ENCODE measurements at places on chromosomes 16 and 17. TPM values are rescaled to one million over a fixed set of nuclear protein-coding genes. Genes with fewer than 3 reads are reported as not detected.
A peak's percentile ranks its signal among the peaks of the same experiment; 100 is the strongest.

GRCh38 chr17:67238991-67239390 is 6.0 kb downstream of the HELZ start:
- no peak overlapping the region for H3K4me3 ChIP-seq
- no peaks in the 10 kb centered on the region for H3K27me3 ChIP-seq
- H3K4me1 ChIP-seq: no peaks in the 10 kb centered on the region
- no peak overlapping the region for H3K27ac ChIP-seq

GRCh38 chr17:62112229-62112628 is 47.2 kb upstream of the MED13 start:
- no peaks in the 10 kb centered on the region for H3K27me3 ChIP-seq
- DNase-seq: no peak
- no peak overlapping the region for H3K27ac ChIP-seq
- no peak overlapping the region for H3K4me3 ChIP-seq
- H3K36me3 ChIP-seq: no peaks in the 10 kb centered on the region

- H3K36me3 ChIP-seq: no peaks in the 10 kb centered on the region
- peaks cover 3% of the 10 kb centered on the region for H3K4me1 ChIP-seq
- DNase-seq: no peak
- peak overlapping the region; percentile 73 for H3K4me3 ChIP-seq
These were observed 880 bp downstream of the SARM1 start for GRCh38 chr17:28372203-28372944.

DNA sequence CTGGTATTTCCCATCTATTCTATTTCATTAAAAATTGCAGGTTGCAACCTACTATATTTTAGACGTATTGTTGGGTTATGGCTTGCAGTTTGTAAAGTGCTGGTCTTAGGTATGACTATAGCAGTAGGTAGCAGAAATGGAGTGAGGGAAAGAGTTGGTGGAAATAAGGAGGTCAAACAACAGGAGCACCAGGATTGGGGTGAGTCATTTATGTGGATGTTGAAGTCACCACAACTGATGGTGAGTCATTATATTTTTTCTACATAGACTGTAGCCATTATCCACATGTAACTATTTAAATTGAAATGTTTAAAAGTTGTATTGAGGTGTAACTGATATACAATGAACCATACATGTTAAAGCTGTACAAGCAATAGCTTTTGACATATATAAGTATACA is 25.0 kb upstream of the HS3ST3A1 start:
- no peaks in the 10 kb centered on the region for H3K36me3 ChIP-seq
- no peak overlapping the region for H3K4me3 ChIP-seq
- H3K27me3 ChIP-seq: no peaks in the 10 kb centered on the region
- H3K27ac ChIP-seq: no peak overlapping the region
- DNase-seq: no peak
- H3K4me1 ChIP-seq: no peaks in the 10 kb centered on the region

- H3K4me1 ChIP-seq: peaks cover 24% of the 10 kb centered on the region
- H3K4me3 ChIP-seq: no peak overlapping the region
- H3K27me3 ChIP-seq: peaks cover 2% of the 10 kb centered on the region
- no peak overlapping the region for H3K27ac ChIP-seq
These were observed 41.6 kb upstream of the GSE1 start for GRCh38 chr16:85571563-85571812.

GRCh38 chr17:80353718-80354275 is 61.2 kb upstream of the ENDOV start:
- DNase-seq: no peak
- no peak overlapping the region for H3K27ac ChIP-seq
- H3K4me1 ChIP-seq: no peaks in the 10 kb centered on the region
- no peaks in the 10 kb centered on the region for H3K27me3 ChIP-seq

DNA sequence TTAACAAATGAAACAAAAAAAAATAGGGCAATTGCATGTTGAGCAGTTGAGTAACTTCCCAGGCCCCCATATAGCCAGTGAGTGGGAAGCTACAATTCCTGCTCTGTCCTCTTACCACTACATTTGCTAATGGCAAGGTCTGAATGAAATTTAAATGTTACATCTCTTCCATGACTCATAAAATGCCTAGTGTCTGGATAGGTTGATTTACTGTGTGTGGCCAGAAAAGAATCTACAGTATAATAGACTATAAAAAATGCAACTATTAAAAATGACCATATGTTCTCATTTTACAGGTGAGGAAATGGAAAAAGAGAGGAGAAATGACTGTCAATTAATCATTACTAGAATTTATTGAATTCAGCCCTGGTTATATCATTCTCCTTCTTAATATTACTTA is 1199.3 kb downstream of the CDH11 start:
- no peak overlapping the region for H3K27ac ChIP-seq
- H3K4me3 ChIP-seq: no peak overlapping the region
- DNase-seq: no peak
- H3K27me3 ChIP-seq: no peaks in the 10 kb centered on the region
- no peaks in the 10 kb centered on the region for H3K36me3 ChIP-seq
- H3K4me1 ChIP-seq: peaks cover 4% of the 10 kb centered on the region

DNA sequence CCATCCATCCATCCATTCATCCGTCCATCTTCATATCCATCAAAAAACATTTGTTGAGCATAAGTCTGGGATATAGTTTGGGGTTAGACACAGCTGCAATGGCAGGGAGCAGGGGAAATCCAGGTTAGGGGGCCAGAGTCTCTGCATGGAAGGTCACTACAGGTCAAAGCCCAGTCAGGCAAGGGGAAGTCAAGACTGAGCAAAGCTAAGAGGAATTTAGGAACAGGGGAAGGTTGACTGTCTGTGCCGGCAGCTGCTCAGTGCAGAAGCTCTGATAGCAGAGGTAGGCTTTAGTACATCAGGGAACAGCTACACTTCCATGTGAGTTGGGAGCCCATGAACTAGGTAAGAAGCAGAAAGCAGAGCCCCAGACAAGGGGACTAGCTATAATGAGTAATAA is 68.1 kb downstream of the IRF8 start:
- H3K4me1 ChIP-seq: no peaks in the 10 kb centered on the region

- no peak overlapping the region for H3K4me3 ChIP-seq
- no peaks in the 10 kb centered on the region for H3K27me3 ChIP-seq
- no peak overlapping the region for H3K27ac ChIP-seq
- DNase-seq: no peak
These were observed 11.9 kb downstream of the C16orf86 start for GRCh38 chr16:67678354-67679023.

DNA sequence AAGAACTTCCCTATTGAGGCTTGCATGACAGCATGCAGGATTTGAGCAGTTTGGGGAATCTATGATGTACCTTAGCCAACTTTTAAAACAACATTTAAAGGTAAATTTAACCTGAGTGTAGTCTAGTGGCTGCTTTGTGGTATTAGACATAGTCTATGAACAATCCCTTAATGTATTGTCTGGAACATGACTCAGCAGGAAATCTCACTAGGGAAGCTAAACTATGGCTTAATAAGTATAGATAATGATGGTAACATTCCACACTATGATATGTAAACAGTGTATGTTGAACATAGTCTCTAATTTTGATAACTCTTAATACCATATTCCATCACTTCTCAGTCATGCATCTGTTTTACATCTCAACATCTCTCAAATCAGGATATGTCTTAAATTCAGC is 52.1 kb upstream of the SLC12A3 start:
- H3K27me3 ChIP-seq: no peaks in the 10 kb centered on the region
- DNase-seq: no peak
- no peak overlapping the region for H3K27ac ChIP-seq
- no peak overlapping the region for H3K4me3 ChIP-seq
- H3K36me3 ChIP-seq: no peaks in the 10 kb centered on the region
- H3K4me1 ChIP-seq: no peaks in the 10 kb centered on the region

GRCh38 chr16:27447301-27447700 is 45.3 kb downstream of the IL21R start:
- H3K27me3 ChIP-seq: no peaks in the 10 kb centered on the region
- H3K27ac ChIP-seq: no peak overlapping the region
- no peak overlapping the region for H3K4me3 ChIP-seq
- H3K4me1 ChIP-seq: no peaks in the 10 kb centered on the region
- no peak for DNase-seq
- no peaks in the 10 kb centered on the region for H3K36me3 ChIP-seq

GRCh38 chr16:47358816-47359215 is 102.0 kb downstream of the ITFG1 start:
- H3K27ac ChIP-seq: no peak overlapping the region
- H3K4me3 ChIP-seq: no peak overlapping the region
- H3K36me3 ChIP-seq: no peaks in the 10 kb centered on the region
- no peaks in the 10 kb centered on the region for H3K27me3 ChIP-seq
- no peak for DNase-seq

GRCh38 chr16:22198547-22199293 is 7.4 kb upstream of the EEF2K start:
- H3K27ac ChIP-seq: no peak overlapping the region
- no peaks in the 10 kb centered on the region for H3K27me3 ChIP-seq
- H3K36me3 ChIP-seq: no peaks in the 10 kb centered on the region
- DNase-seq: no peak
- no peaks in the 10 kb centered on the region for H3K4me1 ChIP-seq
- H3K4me3 ChIP-seq: no peak overlapping the region

DNA sequence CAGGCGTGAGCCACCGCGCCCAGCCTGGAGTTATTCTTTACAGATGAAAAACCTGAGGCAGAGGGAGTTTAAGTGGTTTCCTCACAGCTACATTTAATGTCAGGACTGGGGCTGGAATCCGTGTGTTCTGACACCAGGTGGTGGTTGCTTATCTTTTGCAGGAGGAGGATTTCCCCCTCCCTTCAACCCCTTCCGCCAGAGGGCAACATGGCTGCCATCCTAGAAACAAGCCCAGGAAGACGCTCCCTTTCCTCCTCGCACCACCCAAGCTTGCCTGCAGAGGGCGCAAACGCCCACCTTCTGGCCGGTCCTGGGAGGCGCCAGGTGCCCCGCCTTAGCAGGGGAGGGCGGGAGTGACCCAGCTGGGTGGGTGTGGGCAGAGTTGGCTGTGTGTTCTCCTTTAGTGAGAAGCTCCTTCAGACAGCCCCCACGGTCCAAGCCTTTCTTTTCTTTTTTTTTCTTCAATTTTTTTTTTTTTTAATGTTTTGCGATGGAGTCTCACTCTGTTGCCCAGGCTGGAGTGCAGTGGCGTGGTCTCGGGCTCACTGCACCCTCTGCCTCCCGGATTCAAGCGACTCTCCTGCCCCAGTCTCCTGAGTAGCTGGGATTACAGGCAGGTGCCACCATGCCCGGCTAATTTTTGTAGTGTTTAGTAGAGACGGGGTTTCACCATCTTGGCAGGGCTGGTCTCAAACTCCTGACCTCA is 9.9 kb upstream of the RAP1GAP2 start:
- H3K4me1 ChIP-seq: no peaks in the 10 kb centered on the region
- H3K36me3 ChIP-seq: no peaks in the 10 kb centered on the region
- peak; percentile 100 for DNase-seq
- no peak overlapping the region for H3K4me3 ChIP-seq
- H3K27me3 ChIP-seq: no peaks in the 10 kb centered on the region

- no peaks in the 10 kb centered on the region for H3K36me3 ChIP-seq
- no peak overlapping the region for H3K4me3 ChIP-seq
- peaks cover 2% of the 10 kb centered on the region for H3K4me1 ChIP-seq
- no peak for DNase-seq
- H3K27me3 ChIP-seq: no peaks in the 10 kb centered on the region
These were observed 16.9 kb downstream of the HASPIN start for GRCh38 chr17:3740611-3741073.

DNA sequence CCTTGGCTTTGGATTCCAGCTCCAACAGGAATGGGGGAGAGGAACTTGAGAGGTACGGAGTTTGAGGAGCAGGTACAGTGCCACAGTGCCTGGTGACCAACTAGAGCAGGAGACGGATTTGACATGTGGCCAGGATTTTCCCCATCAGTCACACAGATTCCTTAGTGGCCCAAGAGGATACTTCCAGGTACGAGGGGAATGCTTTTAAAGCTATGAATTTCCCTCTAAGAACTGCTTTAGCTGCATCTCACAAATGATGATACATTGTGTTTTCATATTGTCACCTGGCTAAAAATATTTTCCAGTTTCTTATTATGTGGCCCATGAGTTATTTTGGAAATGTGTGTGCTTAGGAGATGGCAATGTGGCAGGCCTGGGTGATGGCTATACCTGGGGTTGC is 98.3 kb downstream of the ABCC6 start:
- H3K4me3 ChIP-seq: no peak overlapping the region
- no peaks in the 10 kb centered on the region for H3K27me3 ChIP-seq
- peaks cover 7% of the 10 kb centered on the region for H3K36me3 ChIP-seq
- DNase-seq: no peak
- no peak overlapping the region for H3K27ac ChIP-seq

- no peaks in the 10 kb centered on the region for H3K27me3 ChIP-seq
- peak; percentile 99 for DNase-seq
- peaks cover 12% of the 10 kb centered on the region for H3K36me3 ChIP-seq
- peak within 1 kb of the TSS; percentile 94 for H3K4me3 ChIP-seq
These were observed at the start of the genes DDX28 and DUS2 for GRCh38 chr16:68022728-68023537. Gene DDX28 (minus strand): TSS chr16:68023232. CDS start chr16:68023202, 30 bp downstream. Gene DUS2 (plus strand): TSS chr16:68023284. CDS start chr16:68038024, 14,740 bp downstream.

The HIC1 gene
- total RNA-seq: 0.19 TPM

The GAST gene
- total RNA-seq: not detected

The SMIM22 gene
- not detected for total RNA-seq

The PNMT gene
- total RNA-seq: 5.6 TPM

The MPP2 gene
- total RNA-seq: 31.6 TPM

The SDK2 gene
- total RNA-seq: 3.9 TPM

The PRSS36 gene
- 1.3 TPM for total RNA-seq

The CASKIN1 gene
- total RNA-seq: 6.4 TPM

The KRT31 gene
- total RNA-seq: not detected

All from H1 (cell line).